ENCODE measurements at places on chromosomes 11 and 22. TPM values are rescaled to one million over a fixed set of nuclear protein-coding genes. Genes with fewer than 3 reads are reported as not detected.

The NTM gene
- not detected for total RNA-seq

The MYBPC3 gene
- total RNA-seq, result 0.10 TPM

The TUBA8 gene
- total RNA-seq, result 0.51 TPM

The LUZP2 gene
- total RNA-seq, result not detected

The CSRP3 gene
- not detected for total RNA-seq

The CABP2 gene
- total RNA-seq, result not detected

The HBG2 gene
- not detected for total RNA-seq

The OR51E1 gene
- not detected for total RNA-seq

The POU2AF2 gene
- not detected for total RNA-seq

The TPH1 gene
- total RNA-seq, result 0.01 TPM

The C11orf52 gene
- total RNA-seq, result 0.24 TPM

The SAA4 gene
- total RNA-seq, result not detected

The GLYATL1 gene
- not detected for total RNA-seq

The GAL3ST3 gene
- not detected for total RNA-seq

The C22orf23 gene
- 0.23 TPM for total RNA-seq

The DLG2 gene
- 0.23 TPM for total RNA-seq

The FSHB gene
- total RNA-seq, result not detected

The SAA2 gene
- not detected for total RNA-seq

The SYNGR1 gene
- 10.5 TPM for total RNA-seq

The GAS2 gene
- 0.52 TPM for total RNA-seq

The NUP98 gene
- 82.0 TPM for total RNA-seq

The SUSD2 gene
- total RNA-seq, result 67.6 TPM

The OR51B5 gene
- not detected for total RNA-seq

The RAD9A gene
- total RNA-seq, result 24.9 TPM

The MRGPRE gene
- total RNA-seq, result 0.09 TPM

The PNPLA3 gene
- 0.65 TPM for total RNA-seq

The MFNG gene
- total RNA-seq, result 1.1 TPM

All from A549 treated with AZD2906 at 1 μM for 4 hours (cell line).